Posterior cingulate gyrus (tissue), 11 donors: ENCODE measurements at places on chromosomes 7 and 10.
A peak's percentile ranks its signal among the peaks of the same experiment; 100 is the strongest.

- no peak for DNase-seq
Measured at GRCh38 chr7:39269034-39269433, 291.3 kb downstream of the POU6F2 start.

- no peak for DNase-seq
Measured at GRCh38 chr7:129258649-129259389, 34.0 kb downstream of the AHCYL2 start.

GRCh38 chr10:110285501-110285900 lies 19.2 kb downstream of the SMNDC1 start:
- DNase-seq, result no peak

GRCh38 chr7:81929386-81929785 lies 159.5 kb upstream of the HGF start:
- DNase-seq, result no peak

DNA sequence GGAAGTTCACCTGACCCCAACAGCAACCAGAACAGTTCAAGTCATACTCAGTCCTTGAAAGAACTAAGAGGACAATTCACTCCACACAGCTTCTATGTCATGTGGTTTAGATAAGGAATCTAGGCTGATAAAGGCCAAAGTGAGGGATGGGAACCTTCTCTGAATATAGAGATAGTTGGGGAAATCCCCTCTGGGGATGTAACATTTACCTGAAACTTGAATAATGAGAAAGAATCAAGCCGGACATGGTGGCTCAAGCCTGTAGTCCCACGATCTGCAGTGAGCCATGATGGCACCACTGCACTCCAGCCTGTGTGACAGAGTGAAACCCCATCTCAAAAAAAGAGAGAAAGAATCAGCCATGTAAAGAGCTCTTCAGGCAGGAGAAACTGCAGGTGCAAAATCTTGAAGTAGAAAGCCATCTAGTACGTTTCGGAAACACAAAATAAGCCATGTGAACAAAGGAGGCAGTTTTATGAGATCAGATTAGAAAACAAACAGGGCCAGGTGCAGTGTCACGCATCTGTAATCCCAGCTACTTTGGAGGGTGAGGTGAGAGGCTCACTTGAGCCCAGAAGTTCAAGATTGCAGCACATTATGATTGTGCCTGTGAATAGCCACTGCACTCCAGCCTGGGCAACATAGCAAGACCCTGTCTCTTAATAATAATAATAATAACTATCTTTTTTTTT lies 4.5 kb upstream of the DNMBP start:
- no peak for DNase-seq

DNA sequence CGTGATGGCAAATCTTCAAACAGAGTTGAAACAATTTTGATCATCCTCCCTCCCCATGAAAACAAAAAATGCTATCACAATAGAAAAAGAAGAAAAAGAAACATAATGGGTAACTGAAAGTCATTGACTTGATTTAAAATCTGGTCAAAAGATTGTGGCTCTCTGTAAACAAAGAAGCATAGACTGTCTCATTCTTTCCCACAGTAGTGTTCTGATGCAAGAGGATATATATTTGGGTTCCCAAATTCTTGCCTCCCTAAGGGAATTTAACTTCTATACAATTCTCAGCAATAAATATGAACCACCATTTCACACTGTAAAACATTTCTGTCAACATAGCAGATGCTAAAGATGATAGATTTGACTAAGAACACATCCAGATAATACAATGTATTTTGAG lies 32.8 kb upstream of the MEOX2 start:
- DNase-seq, result no peak

DNA sequence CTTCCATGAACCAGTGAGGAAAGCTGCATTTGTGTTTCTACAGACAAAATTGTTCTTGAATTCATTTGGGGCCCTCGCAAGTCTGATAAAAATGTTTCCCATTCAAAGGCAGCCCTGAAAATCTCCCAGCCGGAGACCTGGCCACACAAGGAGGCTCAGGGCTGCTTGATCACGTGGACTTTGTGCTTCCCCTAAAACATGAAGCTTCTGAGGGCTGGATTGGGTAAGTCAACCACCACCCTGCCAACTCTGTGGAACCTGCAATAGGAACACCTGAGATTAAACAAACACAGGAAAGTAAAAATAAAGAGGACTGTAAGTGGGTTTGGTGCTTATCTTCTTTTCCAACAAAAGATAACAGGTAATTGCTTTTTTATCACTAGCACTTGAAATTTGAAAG lies 133.8 kb downstream of the C10orf90 start:
- DNase-seq, result no peak

DNA sequence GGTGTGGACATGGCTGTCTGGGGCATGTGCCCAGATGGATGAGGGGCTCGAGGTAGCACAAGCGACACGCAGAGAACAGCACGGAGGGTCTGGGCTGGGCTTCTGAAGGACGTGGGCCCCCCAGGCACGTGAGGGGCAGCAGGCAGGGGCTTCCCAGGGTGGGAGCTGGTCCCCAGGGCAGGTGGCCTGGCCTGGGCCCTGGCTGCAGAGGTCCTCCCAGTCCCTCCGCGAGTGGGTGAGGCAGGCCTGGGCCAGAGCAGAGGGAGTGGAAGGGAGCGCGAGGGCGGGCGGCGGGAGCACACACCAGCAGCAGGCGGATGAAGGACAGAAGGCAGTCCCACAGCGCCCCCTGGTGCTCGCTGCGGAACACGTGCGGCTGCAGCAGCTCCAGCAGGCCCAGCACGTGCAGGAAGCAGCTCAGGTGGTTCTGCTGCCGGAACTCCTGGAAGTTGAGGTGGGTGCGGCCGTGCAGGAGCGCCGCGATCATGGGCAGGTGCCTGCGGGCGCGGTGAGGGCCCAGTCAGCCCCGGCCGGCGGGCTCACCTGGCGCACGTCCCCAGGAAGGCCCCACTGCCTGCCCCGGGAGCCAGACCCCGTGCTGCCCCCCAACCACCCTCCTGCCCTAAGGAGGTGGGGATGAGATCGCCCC lies 14.7 kb upstream of the MICALL2 start:
- DNase-seq, result peak; percentile 90

DNA sequence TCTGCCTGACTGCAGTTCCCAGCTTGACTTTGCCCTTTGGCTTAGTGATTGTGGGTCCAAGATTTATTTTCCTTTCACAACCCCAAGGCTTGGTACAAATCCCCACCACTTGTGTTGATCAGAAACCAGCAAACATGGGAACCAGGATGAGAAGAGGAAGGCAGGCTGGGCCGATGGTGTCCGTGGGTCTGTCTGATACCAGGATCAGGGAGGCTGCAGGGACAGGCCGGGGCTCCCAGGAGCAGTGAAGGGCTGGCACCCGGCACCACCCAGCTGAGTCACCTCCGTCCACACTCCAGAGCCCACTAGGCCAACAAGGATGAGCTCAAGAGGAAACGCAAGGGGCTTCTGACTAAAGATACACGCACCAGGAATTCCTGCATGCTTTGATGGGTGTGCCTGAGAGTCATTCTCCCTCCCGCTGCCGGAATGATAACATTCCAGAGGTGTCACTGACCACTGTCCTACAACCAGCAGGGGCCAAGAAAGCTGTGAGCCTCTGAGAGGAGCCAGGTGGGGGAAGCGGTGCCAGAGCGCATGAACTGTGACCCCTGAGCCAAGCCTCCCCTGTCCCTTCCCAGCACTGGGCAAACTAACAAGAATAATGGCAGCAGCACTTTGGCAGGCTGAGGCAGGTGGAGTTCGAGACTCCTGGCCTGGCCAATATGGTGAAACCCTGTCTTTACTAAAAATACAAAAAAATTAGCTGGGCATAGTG lies 29.2 kb upstream of the PROSER2 start:
- DNase-seq, result no peak

GRCh38 chr7:29190349-29191045 lies 4.1 kb upstream of the CHN2 start:
- no peak for DNase-seq
